ENCODE measurements at places on chromosomes 7 and 10.

GRCh38 chr10:69866688-69867461 is 65.2 kb downstream of the COL13A1 start:
- DNase-seq: no peak

DNA sequence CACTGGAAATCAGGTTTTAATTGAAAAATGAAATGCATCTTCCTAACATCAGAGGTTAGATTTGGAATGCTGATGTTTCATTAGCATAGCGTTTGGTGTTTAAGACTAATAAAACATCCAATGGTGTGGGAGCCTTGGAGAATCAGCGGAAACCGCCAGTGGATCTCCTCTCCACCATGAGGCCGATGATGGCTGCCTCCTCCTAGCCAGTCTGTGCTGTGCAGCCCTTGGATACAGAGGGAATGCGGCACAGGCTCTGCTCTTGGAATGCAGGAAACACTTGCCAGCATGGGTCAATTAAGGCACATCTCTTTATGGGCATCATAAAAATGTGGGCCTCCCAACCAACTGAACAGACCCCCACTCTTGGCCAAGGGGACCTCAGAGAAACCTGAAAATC is 259.9 kb downstream of the GLRX3 start:
- no peak for DNase-seq

DNA sequence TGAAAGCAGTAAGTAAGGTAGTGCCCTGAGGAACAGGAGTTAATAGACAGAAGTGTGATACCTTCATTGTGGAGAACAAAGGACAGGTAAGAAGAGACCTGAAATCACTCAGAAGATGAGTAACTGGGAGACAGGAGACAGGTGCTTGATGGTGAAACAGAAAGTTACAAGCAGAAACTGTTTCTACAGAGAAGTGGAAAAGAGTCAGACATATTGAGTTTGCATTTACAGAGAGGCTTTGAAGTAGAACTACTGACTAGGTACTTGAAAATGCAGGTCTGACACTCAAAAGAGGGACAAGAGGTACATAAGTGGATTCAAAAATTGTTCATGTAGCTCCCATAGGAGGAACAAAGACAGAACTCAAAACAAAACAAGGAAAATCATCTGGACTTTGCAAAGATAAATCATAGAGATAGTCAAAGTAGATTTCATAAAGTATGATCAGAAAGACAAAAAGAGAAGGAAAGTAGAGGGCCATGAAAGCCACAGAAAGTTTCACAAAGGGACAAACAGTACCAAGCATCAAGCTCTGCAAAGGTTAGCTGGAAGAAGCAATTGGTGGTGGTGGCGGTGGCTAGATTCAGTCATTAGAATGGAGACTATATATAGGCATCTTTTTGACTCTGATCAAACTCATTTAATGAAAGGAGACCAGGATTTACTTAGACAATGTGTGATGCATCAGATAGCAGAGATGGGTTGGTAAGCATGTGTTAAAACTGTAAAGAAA is 198.4 kb downstream of the PCLO start:
- DNase-seq: no peak

- DNase-seq: peak; percentile 20
Observed at GRCh38 chr7:15594461-15594860, 32.6 kb upstream of the AGMO start.

DNA sequence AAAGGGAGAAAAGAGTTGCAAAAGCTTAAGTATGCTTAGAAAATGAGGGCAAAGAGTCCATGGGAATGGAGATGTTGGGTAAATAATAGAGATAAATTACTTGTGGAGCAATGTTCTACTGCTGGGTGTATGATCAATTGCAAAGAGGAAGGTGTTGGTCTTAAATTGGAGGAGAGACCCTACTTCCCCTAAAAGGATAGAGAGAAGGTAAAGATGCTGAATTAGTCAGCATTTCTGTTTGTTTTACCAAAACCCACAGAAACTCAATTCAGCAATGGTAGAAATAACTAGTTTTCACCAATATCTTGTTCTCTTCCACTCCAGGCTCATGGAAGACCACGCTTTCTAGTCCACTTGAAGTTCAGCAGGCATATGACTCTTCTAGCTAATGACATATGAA is 32.1 kb downstream of the ASB4 start:
- DNase-seq: no peak

GRCh38 chr10:104324221-104324686 is 14.0 kb downstream of the ITPRIP start:
- DNase-seq: no peak

GRCh38 chr10:79479283-79479909 is 32.9 kb upstream of the EIF5AL1 start:
- no peak for DNase-seq

DNA sequence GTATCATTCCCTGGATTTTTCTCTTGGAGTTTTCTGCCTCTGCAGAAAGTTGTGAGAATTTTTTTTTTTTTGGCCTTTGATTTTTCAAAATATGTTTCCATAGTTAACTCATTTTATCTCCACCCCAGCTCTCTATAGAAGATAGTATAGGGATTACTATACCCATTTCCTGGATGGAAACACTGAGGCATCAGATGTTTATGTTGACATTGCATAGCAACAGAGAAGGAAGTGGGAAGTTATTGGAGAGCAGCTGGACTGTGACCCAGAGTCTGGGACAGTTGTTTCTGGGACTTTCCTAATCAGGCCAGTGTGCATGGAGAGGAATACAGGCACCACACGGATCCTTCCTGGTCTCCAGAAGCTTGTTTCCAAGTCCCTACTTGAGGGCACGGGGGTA is 158.0 kb downstream of the CDH23 start:
- DNase-seq: no peak

GRCh38 chr7:135772639-135773222 is 24.1 kb upstream of the FAM180A start:
- no peak for DNase-seq

GRCh38 chr10:32957341-32958084 is 517 bp downstream of the ITGB1 start:
- DNase-seq: no peak

GRCh38 chr10:131109291-131109690 is 202.2 kb downstream of the TCERG1L start:
- DNase-seq: no peak

DNA sequence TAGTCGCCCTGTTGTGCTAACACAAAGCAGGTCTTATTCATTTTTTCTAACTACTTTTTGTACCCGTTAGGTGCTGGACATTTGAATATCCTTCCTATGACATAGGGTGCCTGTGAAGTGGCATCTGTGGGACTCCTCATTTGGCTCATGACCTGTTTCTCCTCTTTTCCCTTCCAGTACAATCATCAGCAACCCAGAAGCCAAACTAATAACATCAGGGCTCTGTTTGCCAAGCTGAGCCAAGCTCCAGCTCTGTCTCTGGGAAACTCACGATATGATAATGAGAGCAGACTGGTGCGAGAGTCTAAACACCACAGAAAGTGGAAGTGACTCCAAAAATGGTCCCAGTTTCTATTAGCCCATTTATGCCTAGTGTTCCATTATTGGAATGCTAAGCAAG is 92.0 kb downstream of the SVIL start:
- DNase-seq: no peak

- no peak for DNase-seq
Observed at GRCh38 chr10:8116474-8116873, 62.0 kb downstream of the GATA3 start.

DNA sequence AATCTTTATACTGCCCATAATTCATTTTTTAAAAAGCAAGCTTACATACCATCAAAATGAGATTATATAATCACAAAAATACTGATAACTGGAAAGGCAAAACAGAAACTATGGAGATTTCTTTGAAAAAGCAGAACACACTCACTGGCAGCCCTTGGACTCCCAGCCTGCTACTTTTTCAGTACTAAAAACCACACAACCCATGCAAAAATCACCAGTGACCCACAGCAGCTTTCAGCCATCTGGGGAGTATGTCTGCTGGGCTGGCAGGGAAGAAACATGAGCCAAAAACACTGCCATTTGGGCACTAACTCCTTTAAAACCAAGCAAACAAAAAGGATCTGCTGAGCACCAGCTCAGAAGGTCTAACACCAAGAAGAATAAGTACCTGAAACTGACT is 80.0 kb upstream of the DDC start:
- no peak for DNase-seq

DNA sequence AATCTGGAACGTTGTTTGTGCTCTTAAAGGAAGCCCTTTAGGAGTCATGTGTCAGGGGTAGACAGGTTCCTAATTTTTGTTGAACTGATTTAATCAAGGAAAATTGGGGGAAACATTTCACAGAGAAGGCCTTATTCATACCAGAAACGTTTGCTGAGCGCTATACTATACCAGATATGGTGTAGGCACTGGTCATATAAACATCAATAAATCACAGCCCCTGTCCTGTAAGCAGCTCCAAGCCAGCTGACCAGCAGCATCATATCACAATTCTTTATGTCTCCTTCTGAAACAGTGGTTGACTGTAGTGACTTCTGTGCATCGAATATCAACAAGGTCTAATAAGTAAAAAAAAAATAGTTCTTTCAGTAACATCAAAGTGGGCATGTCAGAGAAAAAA is 1.1 kb downstream of the TMEM178B start:
- no peak for DNase-seq

- no peak for DNase-seq
Observed at GRCh38 chr7:70660819-70661191, 471.1 kb upstream of the GALNT17 start.

DNA sequence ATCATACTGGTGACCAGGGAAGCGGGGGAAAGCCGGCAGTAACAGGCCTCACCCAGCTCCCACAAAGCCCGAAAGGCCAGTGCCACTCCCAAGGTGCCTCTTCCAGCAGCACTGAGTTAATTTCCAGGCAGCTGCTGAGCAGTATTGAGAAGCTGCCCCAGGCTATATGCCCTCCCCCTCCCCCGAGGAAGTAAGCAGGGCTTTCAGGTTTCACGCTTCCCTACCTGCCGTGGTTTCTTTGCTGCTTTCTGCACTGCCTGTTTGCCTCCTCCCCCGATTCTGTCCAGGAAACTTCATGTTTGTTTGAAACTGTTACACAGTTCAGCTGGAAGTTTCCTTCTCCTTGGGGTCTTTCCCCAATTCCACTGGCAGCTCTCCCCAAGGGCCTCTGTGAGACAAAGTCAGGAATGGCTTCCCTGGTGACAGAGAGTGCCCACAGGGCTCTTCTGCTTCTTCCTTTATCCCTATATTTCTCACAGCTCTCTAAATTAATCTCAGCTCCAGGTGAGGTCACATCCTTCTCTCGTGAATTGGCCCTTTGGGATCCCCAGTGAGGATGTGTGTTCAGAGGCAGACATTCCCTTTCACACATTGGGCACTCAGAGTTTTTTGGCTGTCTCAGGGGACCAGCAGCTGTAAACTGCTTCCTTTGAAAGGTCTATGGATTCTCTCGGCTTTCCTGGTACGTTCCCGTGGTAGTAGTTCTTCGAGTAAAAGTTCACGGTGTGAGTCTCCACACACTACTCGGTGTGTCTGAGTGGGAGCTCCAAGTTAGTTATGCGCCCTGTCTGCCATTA is 19.4 kb downstream of the C1GALT1 start:
- no peak for DNase-seq

DNA sequence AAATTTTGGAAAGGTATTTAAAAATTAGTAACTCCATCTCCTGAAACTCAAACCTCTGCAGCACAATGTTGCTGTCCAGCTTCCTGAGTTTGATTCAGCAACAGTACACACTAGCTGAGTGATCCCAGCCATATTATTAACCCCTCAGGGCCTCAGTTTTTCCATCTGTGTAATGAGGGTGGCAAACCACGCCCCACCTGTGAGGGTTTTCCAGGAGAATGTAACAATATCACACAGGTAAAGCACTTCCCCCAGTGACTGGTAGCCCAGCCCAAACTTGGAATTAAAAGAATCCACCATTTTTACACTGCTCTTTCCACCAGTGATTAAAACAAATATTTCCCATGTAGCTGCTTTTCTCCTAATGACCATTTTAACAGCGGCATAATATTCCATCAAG is 122.4 kb downstream of the SORBS1 start:
- no peak for DNase-seq

- DNase-seq: no peak
Observed at GRCh38 chr7:151438864-151439601, 908 bp downstream of the CRYGN start.

DNA sequence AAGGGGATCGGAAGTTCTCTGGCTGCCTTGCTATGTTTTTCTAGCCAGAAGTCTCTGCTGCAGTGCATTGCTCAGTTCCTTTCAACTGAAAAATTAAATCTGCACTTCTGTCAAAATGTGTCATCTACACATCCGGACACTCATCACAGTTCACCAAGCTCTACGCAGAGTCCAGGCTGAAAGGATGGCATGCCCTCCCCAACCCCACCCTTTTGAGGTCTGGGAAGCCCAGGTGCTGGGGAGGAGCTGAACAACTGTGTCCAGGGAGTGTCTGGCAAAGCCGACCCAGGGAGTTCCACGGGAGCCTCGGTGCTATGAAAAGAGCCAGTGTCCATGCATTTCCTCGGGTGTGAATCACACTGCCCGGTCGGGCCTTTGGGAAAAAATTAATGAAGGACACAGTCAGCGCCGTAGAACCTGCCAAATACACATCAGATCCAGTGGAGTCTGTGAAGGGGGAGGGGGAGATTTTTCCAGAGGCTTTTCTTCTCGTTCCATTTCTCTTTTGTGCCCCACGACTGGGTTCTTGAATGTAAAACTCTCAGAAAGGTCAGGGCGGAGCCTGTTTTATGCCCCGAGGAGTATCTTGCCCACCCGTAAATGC is 757 bp upstream of the PALS2 start:
- DNase-seq: no peak

Data from epithelial cell of prostate (primary cell).